ENCODE measurements at places on chromosomes 3 and 15. TPM values are rescaled to one million over a fixed set of nuclear protein-coding genes. Genes with fewer than 3 reads are reported as not detected.

Gene FAIM
- total RNA-seq, result 12.6 TPM

Gene SLC12A1
- total RNA-seq, result not detected

Gene AADACL2
- total RNA-seq, result not detected

Gene LRRC31
- total RNA-seq, result not detected

Gene DNAH12
- 0.11 TPM for total RNA-seq

Gene GPR149
- not detected for total RNA-seq

Gene ACTC1
- total RNA-seq, result 1.1 TPM

Gene MEIS2
- total RNA-seq, result 14.8 TPM

Gene VILL
- 5.5 TPM for total RNA-seq

Gene TMEM207
- not detected for total RNA-seq

Gene ALS2CL
- 61.4 TPM for total RNA-seq

Gene XCR1
- total RNA-seq, result not detected
